H9 (cell line): ENCODE measurements at places on chromosomes 16 and 17. TPM values are rescaled to one million over a fixed set of nuclear protein-coding genes. Genes with fewer than 3 reads are reported as not detected.

PRR35 gene
- 0.33 and 0.50 TPM in 2 replicates for total RNA-seq

MPV17L gene
- 5.6 and 6.4 TPM in 2 replicates for total RNA-seq

KRTAP3-1 gene
- not detected in 2 replicates for total RNA-seq

TMEM204 gene
- not detected in 2 replicates for total RNA-seq

GAST gene
- total RNA-seq: not detected in 2 replicates
